ENCODE measurements at places on chromosomes 5 and 9.

DNA sequence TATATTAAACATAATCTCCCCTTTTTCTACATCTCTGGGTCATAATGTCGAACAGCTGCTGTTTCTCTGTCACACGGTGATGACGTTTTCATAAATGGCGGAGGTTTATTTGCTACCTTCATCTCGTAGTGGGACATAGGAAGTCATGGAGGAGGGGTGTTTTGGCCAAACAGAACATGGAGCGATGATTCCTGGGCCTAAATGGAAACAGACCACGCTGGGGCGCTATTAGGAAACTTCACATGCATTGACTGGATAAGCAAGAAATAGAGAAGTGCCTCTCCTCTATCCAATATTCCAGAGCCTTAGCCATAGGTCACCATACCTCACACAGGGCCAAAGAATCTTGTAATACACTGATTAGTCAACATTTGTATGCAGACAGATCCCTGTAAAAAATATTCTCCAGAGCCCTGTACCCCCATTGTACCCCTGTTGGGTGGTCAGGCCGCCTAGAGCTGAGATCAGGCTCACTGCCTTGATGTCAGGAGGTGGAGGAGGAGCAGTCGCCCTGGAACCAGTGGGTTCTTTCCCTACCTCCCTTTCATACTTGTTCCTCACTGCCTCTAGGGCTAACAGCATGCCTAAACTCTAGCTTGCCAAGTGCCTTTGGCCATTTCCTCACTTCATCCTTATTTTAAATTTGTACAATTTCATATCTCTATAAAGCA is 77.8 kb upstream of the SPIN1 start:
- DNase-seq = no peak

GRCh38 chr9:132068605-132069004 is 11.1 kb downstream of the MED27 start:
- no peak for DNase-seq

- no peak for DNase-seq
Measured at GRCh38 chr5:61289669-61290306, 42.3 kb upstream of the ZSWIM6 start.

GRCh38 chr5:172898218-172898842 is 60.9 kb upstream of the RPL26L1 start:
- no peak for DNase-seq

GRCh38 chr9:13904746-13905145 is 409.2 kb downstream of the NFIB start:
- no peak for DNase-seq

DNA sequence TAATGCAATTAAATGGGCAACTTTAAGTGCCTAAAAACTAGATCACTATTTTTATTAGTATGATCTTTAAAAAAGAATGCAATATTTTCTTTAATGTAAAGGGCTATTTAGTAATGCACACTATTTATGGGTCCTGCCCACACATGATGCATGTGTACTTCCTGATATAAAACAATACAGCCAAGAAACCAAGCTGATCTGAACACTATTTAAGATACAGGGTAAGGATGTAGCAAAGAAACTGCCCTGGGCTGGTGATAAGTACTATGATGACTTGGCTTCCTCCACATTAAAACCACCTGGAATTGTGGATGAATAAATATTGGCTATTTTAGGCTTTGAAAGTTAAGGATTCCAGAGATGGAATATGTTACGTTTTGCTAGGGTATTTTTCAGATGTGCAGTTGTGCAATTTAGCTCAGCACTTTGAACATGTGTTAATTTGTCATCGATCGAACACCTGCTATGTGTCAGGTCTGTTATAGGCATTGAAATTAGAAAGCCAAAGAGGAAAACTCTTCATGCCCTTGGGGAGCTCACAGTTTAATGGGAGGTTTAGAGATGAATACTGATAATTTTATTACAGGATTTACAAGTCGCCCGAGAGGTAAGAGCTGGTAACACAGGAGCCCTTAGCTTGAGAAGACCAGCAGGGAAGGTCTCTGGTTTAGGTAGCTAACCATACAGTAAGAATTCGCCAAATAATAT is 276.7 kb downstream of the PLK2 start:
- DNase-seq = no peak

DNA sequence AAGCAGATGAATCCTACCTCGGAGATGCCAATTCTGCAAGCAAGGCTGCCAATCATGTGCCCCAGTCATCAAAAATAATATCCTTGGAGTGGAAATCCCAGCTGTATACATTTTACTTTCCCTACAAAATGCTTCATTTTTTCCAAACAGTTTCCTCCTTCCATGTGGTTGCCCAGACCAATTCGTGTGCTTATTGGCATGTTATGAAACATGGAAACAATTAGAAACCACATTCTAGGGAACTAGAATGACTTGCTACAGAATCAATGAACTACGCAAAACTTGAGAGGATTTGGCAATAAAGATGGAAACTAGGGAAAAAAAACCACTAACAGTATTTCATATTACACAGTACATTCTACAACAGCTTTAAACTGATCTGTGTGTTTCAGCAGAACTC is 584.5 kb upstream of the DMAC1 start:
- no peak for DNase-seq

GRCh38 chr9:69594180-69594579 is 78.0 kb downstream of the APBA1 start:
- DNase-seq = no peak

- no peak for DNase-seq
Measured at GRCh38 chr5:43298443-43298842, 14.8 kb downstream of the HMGCS1 start.

- DNase-seq = no peak
Measured at GRCh38 chr5:41447650-41448510, 62.5 kb downstream of the PLCXD3 start.

DNA sequence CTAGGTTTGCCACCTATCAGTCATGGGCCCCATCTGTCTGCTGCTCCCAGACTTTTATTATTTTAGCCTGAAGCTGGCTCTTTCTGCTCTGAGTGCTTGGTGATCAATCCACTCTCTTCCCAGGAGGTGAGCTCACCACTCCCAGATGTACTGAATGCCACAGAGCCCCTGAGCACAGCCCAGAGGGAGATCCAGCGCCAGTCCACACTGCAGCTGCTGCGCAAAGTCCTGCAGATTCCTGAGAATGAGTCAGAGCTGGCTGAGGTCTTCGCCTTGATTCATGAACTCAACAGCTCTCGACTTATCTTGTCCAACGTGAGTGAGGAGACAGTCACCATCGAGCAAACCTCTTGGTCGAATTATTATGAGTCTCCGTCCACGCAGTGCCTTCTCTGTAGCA is 36.0 kb downstream of the HMGXB3 start:
- no peak for DNase-seq

Data from Right ventricle myocardium inferior (tissue), 1 donor.